CD4-positive, alpha-beta T cell treated with Interleukin-4 for 1 hour (primary cell): ENCODE measurements at places on chromosomes 4 and X.

- peak; percentile 7 for DNase-seq
These were observed at the start of gene USP51 for GRCh38 chrX:55489314-55490009. USP51 (minus strand) TSS chrX:55489848; CDS start chrX:55488939, 909 bp downstream.

GRCh38 chr4:30840571-30840970 lies 120.4 kb downstream of the PCDH7 start:
- DNase-seq: no peak

- no peak for DNase-seq
These were observed 279.5 kb upstream of the TAPT1 start for GRCh38 chr4:16505726-16506125.

DNA sequence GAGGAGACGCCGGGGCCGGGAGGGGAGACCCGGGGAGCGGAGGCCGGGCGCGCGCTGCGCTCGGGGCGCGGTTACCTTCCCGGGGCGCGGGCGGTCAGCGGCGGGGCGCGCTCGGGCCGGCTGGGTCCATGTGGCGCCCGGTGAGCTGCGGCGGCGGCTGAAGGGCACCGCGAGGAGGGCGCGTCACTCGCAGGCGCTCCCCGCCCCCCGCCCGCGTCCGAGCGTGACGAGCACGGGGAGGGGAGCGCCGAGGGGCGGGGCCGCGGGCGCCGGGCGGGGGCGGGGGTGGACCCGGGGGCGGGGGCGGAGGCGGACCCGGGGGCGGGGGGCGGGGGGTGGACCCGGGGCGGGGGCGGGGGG lies at the start of gene CPLX1:
TSS of gene CPLX1 (minus strand) at position 159 of the 360 bp plus-strand sequence. CDS start 1,607 bp downstream, outside the sequence.
- DNase-seq: no peak
